Stimulated activated CD8-positive, alpha-beta memory T cell treated with anti-CD3 and anti-CD28 coated beads, Interleukin-4, amount 100 ng/mL, for 4 hours (primary cell): ENCODE measurements at places on chromosomes 5 and 9.

- no peak for DNase-seq
Measured at GRCh38 chr5:131634238-131634637, 791 bp downstream of the RAPGEF6 start.

DNA sequence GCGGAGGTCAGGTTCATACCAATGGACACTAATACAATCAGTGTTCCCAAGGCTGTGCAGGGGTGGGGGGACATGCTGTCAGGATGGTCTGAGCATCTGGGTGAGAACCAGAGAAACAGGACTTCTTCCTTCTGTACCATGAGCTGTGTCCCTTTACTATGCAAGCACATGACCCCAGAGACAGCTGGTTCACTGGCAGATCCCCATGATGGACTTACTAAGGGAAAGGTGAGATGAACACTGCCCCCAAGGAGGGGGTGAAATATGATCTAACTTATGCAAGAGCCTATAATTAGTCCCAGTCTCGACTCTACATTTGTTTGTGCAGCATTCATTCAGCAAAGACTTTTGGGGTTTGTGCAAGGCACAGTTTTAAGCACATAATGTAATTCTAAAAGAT lies 91.4 kb downstream of the LIFR start:
- DNase-seq: no peak

DNA sequence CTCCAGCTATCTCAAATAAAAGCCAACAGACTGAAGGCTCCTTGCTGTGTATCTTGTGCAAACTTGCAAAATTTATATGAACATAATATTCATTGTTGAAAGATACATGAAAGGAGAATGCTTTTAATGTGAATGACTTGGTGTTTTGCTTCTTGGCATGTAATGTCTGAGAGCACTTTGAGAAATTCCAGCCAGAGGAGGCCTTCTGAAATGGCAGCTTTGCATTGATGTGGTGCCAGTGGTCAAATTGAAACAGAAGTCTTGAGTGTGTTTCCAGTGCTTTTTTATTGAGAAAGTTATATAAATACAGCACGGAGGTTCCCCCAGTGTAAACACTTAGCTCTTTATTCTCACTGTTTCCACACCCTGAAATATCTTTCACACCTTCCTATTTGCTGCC lies 182.1 kb downstream of the ADCY2 start:
- DNase-seq: no peak

GRCh38 chr5:362189-362588 lies 40.7 kb downstream of the AHRR start:
- DNase-seq: no peak

GRCh38 chr5:115892021-115892420 lies 50.3 kb downstream of the AP3S1 start:
- no peak for DNase-seq

DNA sequence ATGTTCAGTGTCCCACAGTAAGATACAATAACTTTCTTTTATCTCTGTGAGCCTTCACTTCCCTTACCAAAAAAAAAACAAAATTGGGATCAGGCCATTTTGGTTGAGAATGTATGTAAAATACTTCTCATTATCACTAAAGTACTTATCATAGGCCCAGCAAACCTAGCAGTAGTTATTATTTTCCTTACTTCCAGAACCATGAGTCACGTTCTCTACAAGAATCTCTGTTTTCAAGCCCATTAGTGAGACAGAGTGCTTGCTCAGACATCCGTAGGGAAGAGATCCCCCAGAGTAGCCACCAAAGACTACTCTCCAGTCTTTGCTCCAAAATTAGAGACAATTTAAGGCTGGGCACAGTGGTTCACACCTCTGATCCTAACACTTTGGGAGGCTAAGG lies 103.9 kb upstream of the NR5A1 start:
- no peak for DNase-seq

GRCh38 chr9:12974671-12975070 lies 199.9 kb downstream of the LURAP1L start:
- no peak for DNase-seq

DNA sequence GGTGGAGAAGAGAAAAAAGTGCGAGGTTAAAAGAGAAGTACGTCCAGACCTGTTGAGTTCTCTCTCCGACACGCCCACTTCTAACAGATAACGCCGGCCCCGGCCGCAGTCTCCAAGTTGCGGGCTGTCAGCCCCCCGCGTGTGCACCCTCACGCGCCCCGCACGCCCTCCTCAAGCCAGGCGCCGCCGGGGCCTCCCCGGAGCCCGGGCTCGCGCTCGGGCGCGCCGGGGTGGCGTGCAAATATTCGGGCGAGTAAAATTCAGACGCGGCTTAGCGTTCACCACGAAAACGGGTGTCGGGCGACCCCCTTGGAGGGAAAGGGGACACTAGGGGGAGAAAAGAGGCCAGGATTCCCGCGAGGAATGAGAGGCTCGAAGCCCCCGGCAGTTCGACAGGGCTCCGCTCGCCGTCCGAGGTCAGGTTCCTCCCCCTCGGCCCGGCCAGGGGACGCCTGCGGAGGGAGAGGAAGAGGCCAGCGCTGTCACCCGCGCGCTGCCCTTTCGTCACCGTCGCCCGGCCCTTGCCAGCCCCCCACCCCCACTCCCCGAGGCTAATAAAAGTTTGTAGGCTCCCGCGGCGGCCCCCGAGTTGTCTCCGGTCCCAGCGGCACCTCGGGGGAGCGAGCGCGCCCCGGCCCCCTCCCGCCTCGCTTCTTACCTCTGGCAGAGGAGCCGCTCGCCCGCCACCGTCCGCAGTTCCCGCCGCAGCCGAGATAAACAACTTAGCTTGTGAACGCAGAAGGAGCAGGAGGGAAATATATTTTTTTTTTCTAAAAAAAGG lies 743 bp downstream of the NR3C1 start:
- peak; percentile 27 for DNase-seq

DNA sequence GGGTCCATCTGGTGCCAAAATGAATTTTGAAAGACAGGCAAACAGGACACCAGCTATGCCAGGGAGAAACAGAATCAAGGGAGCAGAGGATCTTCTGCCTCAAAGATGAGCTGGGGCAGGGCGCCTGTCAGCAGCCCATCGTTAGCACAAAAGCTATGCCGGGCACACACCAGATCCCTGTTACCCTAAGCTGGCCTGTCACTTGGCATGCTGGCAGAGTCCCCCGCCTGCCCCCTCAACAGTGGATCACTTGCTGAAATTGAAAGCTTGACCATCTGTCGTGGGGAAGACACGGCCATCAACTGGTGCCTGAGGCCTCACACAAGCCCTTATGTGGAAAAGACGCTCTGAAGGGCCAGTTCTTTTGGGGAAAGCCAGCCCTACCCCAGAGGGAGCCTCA lies 256.4 kb downstream of the EBF1 start:
- DNase-seq: no peak

- no peak for DNase-seq
Measured at GRCh38 chr5:111384220-111384619, 128.1 kb downstream of the STARD4 start.

DNA sequence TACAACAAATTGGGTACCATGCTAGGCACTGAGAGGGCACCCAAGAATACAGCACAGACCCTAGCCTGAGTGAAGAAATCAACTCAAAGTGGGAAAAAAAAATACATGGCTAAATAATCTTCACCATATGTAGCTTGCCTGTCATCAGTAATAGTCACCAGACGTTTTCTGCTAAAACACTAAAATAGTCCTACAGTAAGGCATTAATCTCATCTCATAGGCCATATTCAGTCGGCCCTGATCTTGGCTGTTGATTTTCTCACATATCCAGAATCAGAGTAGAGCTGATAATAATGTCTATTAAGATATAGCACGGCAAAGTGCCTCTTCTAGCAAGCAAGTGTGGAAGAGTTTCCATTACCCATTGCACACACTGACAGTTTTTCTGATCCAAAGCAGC lies 322.1 kb upstream of the SLC30A5 start:
- DNase-seq: no peak

- DNase-seq: no peak
Measured at GRCh38 chr9:25648116-25648515, 30.1 kb downstream of the TUSC1 start.

GRCh38 chr9:89594811-89595550 lies 9.8 kb upstream of the GADD45G start:
- DNase-seq: no peak

DNA sequence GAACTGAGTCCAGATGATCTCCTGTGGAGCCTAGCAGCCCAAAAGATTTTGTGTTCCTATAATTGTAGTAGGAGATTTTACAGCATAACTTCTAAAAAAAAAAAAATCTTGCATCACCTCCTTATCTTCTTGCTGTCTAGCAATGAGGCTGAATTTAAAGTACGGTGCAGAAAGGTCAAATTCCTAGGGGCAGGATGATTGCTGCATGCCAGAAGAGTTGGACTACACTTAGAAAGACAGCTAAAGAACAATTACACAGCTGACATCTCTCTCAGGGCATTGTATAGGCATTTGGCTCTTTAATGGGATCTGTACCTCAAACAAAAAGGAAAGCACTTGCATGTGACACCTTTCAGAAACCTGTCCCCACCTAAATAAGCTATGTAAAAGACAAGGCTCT lies 443.2 kb downstream of the HCN1 start:
- no peak for DNase-seq

- no peak for DNase-seq
Measured at GRCh38 chr9:135135171-135135928, 47.9 kb downstream of the OLFM1 start.

- no peak for DNase-seq
Measured at GRCh38 chr5:96991708-96992107, 55.8 kb downstream of the LNPEP start.

DNA sequence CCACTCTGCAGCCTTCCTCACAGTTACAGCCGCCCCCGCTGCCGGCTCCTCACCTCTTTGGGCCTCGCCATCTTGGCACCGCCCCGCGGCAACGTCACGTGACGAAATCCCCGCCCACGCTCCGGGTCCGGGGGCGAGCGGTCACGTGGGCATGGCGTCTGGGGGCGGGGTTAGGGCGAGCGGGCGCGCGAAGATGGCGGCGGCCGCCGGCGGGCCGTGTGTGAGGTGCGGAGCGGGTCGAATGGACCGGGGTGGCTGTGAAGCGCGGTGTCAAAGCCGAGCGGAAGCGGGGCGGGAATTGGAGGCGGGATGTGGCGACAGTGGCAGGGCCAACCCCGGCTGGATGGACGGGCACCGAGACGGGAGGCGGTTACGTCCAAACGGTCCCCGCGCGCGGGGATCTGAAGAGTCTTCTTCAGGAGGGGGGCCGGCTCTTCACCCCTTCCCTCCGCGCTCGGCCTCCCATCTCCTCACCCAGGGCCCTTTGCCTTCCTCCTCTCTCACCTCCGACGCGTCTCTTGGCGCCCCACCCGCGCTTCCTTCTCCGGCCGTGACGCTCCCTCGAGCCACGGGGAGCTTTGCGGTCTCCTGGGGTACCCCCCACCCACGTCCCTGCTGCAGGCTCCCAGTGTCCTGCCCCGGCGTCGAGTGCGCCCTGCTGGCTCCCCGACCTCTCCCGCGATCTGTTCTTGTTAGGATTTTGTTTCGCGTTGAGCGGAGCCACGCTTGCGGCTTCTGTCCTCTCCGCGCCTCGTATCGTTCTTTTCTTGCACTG lies at the start of the genes DOLK and NUP188:
Gene DOLK (minus strand): TSS at position 77 of the 775 bp plus-strand sequence. CDS start 300 bp downstream, outside the sequence.
Gene NUP188 (plus strand): TSS at position 173 of the 775 bp plus-strand sequence. CDS start 21 bp downstream, at position 194.
- DNase-seq: peak; percentile 100

DNA sequence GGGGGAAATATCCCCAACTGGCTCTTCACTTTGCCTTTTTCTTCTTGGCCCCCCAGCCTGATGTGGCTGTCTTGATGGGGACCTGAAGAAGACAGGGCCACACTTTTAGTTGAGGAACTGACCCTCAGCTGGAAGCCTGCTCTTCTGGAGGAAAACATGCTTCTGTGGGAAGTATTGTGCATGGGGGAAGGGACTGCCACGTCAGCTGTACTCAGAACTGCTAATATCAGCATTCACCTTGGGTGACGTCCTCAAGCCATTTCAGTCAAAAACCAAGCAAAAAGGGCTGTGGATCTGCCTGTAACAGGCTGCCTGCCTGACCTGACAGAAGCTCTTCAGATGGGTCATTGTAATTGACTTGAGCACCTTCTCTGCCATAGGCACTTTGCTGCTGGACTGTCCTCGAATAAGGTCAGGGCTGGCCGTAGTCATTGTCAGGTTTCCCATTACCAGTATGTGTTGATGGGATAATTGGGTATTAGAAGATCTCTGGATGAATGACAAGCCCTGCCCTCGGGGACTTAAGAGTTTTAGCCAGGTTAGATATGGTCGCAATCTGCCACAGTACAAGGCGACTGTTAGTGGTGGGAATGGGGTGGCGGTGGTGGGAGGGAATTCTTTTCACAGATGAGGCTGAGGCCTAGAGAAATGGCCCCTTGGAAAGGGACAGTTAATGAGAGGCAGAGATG lies 10.4 kb downstream of the RAI14 start:
- DNase-seq: no peak

- DNase-seq: no peak
Measured at GRCh38 chr9:127144670-127145445, 22.4 kb upstream of the ANGPTL2 start.

- DNase-seq: no peak
Measured at GRCh38 chr5:80810425-80810824, 149.7 kb upstream of the RASGRF2 start.

DNA sequence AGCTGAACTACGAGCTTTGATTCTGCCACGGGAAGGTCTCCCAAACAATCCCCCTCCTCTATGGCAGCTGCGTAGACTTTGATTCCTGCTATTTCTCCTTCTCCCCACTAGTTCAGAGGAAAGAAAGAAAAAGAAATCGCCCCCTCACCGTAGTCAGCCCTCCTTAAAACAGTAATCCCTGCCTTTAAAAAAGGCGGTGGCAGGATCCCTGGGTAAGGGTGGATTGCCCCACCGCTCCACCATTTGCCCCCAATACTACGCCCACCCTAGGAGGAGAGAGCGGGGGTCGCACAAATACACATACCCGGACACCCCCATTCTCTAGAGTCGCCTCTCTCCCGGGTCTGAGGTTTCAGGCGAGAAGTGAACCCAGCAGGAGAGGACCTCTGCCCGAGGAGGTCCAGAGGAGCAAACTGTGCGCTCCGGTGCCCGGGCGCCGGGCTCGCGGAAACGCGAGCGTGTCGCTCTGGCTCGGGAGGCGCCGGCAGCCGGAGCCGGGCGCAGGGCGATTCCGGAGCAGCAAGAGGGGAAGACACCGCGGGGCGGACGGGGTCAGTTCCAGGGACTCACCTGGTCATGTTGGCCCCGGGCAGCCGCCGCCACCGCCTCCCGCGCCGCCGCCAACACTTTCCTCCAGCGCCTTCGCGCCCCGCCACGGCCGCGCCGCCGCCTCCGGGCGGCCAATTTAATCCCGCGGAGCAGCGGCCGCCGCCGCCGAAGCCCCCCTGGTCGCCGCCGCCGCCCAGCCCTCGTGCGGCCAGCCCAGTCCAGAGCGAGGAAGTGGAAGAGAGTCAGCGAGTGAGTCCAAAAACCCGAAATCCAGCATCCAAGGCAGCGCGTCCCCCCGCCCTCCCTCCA lies 1057.7 kb upstream of the DMAC1 start:
- no peak for DNase-seq

DNA sequence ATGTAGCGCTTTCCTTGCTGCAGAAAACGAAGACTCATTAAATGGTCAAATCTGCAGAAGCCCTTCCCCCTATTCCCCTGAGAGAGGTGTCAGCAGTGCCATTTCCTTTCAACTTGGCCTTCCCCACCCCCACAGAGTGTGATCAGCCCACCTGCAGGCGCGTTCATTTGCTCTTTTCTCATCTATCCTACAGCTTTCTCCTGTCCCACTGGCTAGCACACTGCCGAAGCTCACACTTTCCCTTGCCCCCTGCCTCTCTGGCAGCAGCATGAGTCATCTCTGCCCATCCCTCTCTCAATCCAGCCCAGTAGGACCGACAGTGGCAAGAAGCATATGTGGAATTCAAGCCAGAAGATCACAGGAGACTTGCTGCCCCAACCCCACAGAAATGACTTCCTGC lies 213.8 kb downstream of the FAM114A2 start:
- DNase-seq: no peak

- no peak for DNase-seq
Measured at GRCh38 chr5:149355688-149356087, 2.2 kb upstream of the PCYOX1L start.

- DNase-seq: no peak
Measured at GRCh38 chr9:8428389-8428788, 628.8 kb upstream of the DMAC1 start.
